ENCODE measurements at places on chromosomes 13 and 19. TPM values are rescaled to one million over a fixed set of nuclear protein-coding genes. Genes with fewer than 3 reads are reported as not detected.

- no peak for DNase-seq
Observed at GRCh38 chr13:110784704-110785103, 71.2 kb downstream of the ING1 start.

- DNase-seq, result no peak
Observed at GRCh38 chr19:48487544-48487943, 18.4 kb downstream of the CYTH2 start.

GRCh38 chr19:39148939-39149529 lies 23.4 kb downstream of the PAK4 start:
- no peak for DNase-seq

DNA sequence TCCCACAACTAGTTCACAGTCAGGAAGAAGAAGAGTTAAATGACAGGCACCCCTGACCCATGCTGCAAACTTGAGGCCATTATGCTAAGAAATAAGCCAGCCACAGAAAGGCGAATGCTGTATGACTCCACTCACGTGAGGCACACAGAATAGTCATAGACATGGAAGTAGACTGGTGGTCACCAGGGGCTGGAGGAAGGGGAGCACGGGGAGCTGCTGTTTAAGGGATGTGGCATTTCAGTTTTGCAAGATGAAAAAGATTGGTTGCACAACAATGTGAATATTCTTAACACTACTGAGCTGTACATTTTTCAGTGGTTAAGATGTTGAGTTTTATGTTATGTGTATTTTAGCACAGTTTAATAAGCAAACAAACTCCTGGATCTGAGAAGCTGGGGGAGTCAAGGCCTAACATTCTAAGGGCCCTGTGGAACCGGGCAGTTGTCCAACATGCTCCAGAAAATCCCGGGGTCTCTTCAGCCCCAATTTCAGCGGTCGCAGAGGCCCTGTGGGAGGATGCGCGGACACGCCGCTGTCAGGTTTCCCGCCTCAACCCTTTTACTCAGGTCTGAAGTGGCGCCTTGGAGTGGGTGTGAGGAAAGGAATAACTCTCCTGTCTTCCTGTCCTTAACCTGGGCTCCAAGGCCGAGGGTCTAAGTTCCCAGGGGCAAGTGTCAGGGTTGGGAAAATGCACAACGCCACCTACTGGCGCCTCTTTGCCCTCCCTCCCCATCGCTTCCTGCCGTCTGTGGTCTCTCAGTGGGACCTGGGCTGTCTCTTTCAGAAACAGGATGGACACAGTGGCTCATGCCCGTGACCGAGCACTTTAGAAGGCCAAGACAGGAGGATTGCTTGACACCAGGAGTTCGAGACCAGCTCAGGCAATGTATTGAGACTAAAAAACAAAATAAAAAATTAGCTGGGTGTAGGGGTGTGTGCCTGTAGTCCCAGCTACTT lies 4.4 kb upstream of the TMEM272 start:
- DNase-seq, result peak; percentile 38

- no peak for DNase-seq
Observed at GRCh38 chr13:38804536-38804935, 117.7 kb downstream of the FREM2 start.

Gene ATXN8OS
- not detected for total RNA-seq

Gene NCR1
- total RNA-seq, result 0.89 TPM
